ENCODE measurements at places on chromosomes 1 and 21. TPM values are rescaled to one million over a fixed set of nuclear protein-coding genes. Genes with fewer than 3 reads are reported as not detected.

The HSD3B2 gene
- total RNA-seq, result not detected

The SUSD4 gene
- total RNA-seq, result 17.7 TPM

GRCh38 chr1:245051349-245052221 is 103.2 kb upstream of the KIF26B start:
- peak; percentile 74 for DNase-seq

DNA sequence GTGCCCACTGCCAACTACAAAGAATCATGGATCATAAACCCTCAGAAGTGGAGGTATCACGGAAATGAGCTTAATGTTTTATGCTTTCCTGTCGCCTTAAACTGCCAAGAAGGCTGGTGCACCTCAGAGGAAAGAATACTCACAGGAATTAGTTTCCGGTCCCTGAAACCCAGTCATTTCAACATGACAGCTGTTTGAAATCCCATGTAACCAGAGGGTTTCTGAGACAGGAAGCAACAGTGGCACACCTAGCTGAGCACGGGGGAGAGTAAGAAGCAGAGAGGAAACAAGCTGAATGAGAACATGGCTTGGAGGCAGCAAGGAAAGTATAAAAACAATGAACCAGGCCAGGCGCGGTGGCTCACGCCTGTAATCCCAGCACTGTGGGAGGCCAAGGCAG is 3.9 kb downstream of the JAK1 start:
- DNase-seq, result no peak

DNA sequence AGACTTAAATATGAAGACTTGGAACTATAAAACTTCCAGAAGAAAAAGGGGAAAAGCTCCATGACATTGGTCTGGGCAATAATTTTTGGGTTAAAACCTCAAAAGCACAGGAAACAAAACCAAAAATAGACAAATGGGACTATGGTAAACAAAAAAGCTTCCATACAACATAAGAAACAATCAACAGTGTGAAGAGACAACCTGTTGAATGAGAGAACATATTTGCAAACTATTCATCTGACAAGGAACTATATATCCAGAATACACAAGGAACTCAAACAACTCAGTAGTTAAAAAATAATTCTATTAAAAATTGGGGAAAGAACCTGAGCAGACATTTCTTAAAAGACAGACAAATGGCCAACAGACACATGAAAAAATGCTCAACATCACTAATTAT is 192.7 kb upstream of the ZNHIT6 start:
- no peak for DNase-seq

DNA sequence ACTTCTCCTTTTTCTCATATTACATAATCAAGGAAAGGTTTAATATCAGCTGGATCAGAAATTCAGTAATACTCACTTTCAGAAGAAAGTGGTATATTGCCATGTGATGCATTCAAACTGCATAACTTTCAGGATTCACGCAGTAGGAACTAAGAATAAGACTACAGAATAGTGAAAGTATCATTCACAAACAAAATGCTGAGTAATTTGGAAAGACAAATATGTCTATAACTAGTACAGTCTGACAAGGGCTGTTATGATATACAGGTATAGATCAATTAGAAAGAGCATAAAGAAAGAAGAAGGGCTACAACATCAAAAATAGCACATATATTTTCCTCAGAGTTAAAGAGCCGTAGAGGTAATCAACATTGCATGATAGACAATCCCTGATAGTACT is 871.5 kb upstream of the TMPRSS15 start:
- no peak for DNase-seq

- DNase-seq, result no peak
Measured at GRCh38 chr1:168792592-168793125, 63.7 kb upstream of the DPT start.

- DNase-seq, result no peak
Measured at GRCh38 chr1:172460887-172461315, 17.0 kb upstream of the PIGC start.

GRCh38 chr1:81428998-81429397 is 371.7 kb upstream of the ADGRL2 start:
- no peak for DNase-seq

GRCh38 chr1:158458263-158458662 is 3.4 kb upstream of the OR10K1 start:
- DNase-seq, result no peak

Data from right atrium auricular region (tissue), 2 donors.